Stimulated activated CD4-positive, alpha-beta T cell treated with anti-CD3 and anti-CD28 coated beads, Interleukin-4, amount 100 ng/mL, for 24 hours (primary cell): ENCODE measurements at places on chromosomes 11 and 22.

GRCh38 chr11:111462329-111462728 lies 49.9 kb downstream of the BTG4 start:
- DNase-seq, result no peak

- peak; percentile 19 for DNase-seq
Measured at GRCh38 chr22:22820626-22821025, 67.0 kb upstream of the IGLL5 start.

DNA sequence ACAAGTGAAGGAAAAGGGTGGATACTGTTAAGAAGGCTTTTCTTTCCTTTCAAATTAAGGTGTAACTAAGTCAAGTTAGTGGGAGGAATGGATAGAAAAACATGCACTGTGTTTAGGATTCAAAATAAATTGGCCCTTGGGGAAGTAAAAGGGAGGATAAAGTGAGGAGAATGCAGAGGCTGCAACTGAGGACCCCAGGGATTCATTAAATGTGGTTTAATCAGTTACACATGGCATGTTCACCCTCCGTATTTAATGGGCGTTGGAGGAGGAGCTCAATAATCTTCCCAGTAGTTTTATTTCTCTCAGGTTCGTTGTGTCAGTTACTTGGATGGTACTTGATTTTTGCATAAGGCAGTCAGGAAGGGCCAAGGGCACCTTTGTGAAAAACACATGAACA lies 966.3 kb downstream of the JRKL start:
- no peak for DNase-seq

DNA sequence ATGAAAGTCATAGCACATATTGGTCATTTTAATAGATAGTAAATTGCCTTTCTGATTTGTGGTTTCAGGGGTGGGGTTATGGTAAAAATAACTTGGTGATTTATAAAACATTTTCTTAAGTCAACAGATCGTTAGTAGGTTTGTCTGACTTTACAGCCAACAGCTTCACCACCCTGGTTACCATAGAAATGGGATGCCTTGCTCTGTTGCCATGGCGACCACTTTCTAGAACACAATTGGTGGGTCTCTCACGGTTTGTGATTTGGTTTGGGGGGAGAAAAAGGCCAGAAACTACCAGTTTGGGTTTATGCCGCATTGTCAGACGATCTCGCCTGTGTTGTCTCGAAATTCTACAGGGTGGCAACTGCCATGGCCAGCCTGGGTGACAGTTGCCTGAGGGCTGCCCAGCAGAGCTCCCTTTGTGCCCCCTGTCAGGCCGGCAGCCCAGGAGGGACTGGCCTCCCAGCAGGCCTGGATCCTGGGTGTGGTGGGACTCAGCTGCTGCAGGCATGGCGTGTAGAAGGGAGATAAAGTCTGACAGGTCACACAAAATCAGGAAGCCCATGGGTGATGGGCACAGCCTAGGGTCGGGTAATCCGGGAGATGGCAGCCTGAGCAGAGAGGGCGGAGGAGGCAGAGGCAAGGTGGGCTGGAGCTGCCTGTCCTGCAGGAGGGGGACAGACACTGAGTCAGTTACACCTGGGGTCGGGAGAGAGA lies 30.9 kb downstream of the KCNC1 start:
- no peak for DNase-seq

DNA sequence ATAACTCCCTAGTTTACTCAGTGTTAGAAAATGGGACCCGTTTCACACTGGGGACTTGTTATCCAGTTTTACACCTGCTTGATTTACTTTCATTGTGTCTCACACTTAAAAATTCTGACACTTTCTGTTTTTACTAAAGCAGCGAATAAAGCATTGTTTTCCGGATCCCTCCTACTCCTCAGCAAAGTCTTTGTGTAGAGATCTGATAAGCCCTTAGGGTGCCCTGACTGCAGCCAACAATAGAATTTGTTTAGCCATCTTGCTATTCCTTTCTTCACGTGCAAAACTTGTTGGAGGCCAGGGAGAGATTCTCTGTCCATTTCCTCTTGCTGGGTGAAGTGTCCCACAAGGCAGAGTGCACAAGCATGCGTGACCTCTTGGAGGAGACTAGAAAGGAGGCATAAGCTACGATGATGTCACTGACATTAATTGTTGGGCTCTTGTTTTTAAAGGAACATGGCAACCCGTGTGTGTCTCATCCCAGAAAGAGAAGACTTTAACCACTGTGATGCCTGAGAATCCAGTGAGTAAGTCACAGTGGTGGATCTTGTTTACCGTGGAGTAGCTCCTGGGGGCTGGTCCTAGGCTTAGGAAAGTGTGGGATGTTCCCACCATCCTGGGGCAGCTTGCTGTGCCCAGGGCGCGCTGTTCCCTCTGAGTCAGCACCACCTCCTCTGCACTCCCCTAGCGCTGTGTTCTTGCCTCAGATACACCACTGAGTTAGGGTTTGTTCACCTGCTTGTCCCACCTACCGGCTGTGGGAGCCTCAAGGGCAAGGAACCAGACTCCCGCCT lies 27.7 kb downstream of the MICAL2 start:
- DNase-seq, result no peak

DNA sequence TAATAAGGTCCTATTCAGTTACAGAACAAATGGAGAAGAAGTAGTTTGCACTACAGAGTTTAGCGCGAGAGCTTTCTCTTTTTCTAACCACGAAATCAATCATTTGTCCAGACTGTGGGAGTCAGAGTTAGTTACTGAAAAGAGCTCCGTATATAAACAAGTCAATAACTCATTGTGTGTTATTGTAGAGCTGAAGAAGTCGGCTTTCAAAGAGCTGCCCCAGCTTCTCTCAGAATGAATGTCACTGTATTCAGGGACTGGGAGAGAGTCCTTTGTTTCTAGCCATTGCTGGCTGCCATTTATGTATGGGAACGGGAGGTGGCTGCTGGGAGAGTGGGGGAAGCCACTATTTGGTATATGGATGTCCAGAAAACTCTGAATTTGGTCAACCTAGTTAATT lies 227.8 kb downstream of the DCDC1 start:
- no peak for DNase-seq

- DNase-seq, result no peak
Measured at GRCh38 chr11:119891055-119891768, 162.2 kb upstream of the NECTIN1 start.
